ENCODE measurements at places on chromosomes 16 and 17.

DNA sequence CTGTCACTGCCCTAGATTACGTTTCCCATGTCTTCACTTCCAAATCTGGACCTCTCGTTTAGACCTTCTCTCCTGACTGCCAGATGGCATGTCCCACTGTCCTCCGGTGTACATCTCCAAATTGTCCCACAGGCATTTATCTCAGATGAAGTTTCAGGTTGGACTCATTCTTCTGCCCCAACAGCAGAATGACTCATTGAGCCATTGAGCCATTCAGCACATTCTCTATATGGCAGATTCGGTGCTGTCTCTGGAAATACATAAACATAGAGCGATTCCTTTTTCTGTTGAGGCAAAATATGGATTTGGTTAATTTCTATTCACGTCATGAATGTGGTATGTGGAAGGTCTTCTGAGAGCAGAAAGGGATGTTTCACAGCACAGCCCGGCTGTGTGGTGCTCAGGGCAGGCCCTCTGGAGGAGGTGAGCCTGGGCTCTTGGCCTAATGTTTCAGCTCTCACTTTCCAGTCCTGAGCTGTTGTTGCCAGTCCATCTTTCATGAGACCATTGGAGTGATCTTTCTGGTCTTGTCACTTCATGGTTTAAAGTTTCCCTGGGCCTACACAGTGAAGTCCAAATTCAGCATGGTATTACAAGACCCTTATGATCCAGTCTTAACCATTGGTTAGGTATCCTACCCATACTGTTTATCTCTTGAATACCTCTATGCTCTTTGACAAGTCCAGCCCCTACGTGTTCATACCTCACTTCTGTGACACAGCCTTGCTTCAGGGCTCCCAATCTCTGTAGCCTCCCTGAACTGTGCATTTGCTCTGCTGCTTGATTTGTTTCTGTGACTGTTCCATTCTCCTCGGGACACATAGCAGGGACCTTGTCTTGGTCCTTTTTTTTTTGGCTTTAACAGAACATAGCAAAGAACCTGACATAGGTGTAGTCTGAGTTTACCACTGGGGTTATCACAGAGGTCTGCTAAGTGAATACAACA is 15.9 kb downstream of the HAPSTR1 start:
- no peak for DNase-seq

DNA sequence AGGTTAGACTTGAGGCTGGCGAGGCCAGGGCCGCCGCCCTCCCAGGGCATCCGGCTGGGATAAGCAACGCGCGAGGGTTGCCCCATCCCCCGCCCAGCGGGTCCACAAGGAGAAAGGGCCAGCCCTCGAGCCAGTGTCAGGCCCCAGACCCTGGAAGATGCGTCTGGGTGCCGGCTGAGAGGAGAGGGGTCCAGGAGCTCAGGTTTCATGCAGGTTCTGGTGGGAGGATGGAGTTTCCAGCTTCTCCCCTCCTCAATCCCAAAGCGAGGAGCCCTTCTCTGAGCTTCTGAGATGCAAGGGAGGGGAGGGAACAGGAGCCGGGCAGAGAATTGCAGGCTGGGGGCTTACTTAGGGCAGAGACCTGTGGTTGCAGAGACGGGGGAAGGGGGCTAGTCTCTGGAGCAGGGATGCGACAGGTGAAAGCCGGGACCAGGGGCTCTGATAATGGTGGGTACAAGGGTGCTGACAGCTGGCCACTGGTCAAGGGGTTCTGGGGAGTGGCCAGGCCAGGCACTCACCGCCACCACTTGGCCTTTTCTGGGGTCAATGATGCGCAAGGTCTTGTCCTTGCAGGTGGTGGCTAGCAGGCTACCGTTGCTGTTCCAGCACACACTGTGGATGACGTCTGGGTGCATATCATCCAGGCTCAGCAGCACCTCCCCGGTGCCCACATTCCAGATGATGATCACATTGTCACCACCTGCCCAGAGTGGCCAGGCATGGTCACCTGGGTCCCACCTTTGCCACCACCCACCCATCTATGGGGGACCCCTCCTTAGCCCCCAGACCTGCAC is 4.2 kb downstream of the CORO6 start:
- no peak for DNase-seq

DNA sequence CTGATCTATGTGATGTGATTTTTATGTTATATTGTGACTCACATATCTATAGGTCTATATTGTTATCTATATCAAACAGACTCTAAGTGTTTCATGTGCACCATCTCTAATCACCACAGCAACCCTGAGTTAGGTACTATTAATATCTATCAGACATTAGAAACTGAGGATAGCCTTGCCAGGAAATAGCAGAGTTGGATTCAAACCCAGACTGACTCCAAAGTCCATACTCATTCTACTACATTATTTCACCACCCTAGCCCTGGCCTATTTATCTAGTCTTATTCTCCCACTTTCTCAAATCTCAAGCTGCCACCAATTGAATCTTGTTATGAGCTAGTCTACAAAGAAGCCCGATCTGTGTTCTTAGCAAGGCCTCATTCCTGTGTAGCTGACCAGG is 65.4 kb upstream of the GNAO1 start:
- DNase-seq = no peak

DNA sequence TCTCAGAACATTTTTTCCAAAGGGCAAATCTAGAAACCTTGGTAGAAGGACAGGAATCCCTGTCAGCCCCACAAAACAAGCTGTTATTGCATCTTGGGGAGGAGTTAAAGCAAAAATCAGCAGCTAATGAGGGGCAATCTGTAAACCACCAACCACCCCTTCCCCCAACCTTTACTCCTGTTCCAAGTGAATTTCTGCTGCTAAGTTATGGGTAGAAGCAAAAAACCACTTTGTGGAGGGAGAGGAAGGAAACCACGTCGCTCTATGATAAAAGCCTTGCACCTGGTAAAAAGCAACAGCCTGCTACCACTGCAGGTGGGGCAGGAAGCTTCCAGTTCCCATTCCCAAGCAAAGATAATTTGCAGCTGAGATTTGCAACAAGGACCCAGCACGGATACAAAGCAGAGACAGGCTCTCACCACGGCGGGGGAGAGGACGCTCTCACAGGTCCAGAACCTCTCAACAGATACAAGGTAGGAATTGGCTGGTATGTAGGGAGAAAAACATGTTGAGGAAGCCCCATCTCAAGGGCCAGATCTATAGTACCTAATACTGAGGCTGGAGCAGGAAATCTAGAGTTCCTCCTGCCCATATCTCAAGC is 10.7 kb downstream of the ABCA8 start:
- no peak for DNase-seq

DNA sequence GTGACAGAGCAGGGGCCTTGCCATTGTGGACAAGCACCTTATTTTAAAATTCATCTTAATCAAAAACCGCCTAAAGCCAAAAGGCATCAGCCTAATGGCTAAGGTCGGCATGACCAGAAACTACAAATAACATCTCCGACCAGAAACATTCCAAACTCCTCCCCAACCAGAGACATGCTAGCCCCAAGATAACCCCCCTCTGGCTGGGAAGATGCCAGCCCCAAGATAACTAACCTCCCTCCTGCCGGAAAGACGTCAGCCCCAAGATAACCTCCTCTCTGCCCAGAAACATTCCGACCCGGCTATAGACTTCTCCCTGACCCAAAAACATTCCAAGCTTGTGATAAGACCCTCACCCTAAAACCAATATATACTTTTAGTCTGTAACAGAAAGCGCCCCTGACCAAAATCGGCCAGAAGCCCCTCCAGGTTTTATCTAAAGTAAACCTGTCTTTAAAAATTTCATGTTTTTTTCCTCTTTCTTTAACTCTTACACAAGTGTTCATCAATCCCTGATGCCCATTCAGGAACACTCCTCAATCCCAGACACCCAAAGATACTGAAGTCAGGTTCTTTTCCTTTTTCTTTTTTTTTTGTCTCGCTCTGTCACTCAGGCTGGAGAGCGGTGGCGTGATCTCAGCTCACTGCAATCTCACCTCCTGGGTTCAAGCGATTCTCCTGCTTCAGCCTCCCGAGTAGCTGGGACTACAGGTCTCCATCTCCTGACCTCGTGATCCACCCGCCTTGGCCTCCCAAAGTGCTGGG is 32.7 kb downstream of the TLE7 start:
- no peak for DNase-seq

- DNase-seq = no peak
These were observed 275.1 kb upstream of the HSBP1 start for GRCh38 chr16:83532634-83533033.

DNA sequence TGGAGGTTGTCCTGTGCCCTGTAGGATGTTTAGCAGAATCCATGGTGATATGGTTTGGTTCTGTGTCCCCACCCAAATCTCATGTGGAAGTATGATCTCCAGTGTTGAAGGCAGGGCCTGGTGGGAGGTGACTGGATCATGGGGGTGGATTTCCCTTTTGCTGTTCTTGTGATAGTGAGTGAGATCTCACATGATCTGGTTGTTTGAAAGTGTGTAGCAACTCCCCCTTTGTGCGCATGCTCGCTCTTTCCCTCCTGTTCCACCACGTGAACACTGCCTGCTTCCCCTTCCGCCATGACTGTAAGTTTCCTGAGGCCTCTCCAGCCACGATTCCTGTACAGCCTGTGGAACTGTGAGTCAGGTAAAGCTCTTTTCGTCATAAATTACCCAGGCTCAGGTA is 61.9 kb downstream of the ARHGAP17 start:
- DNase-seq = no peak

GRCh38 chr16:1918351-1919326 is at the start of gene HS3ST6:
Gene HS3ST6 (minus strand): TSS chr16:1918415. CDS start chr16:1918323, 92 bp downstream.
- no peak for DNase-seq

DNA sequence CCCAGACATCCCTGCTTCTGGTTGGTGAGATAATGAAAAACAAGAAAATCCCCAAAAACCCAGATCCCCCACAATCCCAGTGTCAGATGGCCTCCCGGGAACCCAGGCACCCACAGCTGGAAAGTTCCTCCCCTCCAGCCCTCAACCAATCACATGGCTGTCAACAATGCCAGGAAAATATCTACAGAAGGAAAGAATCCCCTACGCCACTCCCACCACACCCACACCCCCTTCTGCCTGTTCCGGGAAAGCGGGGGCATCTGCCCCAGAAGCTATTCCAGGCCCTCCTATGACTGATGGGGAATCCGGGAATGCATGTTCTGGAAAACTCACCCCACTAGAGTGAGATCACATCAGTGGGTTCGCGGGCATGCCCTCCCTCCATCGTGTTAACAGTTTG is 1.8 kb downstream of the TMEM95 start:
- DNase-seq = no peak

DNA sequence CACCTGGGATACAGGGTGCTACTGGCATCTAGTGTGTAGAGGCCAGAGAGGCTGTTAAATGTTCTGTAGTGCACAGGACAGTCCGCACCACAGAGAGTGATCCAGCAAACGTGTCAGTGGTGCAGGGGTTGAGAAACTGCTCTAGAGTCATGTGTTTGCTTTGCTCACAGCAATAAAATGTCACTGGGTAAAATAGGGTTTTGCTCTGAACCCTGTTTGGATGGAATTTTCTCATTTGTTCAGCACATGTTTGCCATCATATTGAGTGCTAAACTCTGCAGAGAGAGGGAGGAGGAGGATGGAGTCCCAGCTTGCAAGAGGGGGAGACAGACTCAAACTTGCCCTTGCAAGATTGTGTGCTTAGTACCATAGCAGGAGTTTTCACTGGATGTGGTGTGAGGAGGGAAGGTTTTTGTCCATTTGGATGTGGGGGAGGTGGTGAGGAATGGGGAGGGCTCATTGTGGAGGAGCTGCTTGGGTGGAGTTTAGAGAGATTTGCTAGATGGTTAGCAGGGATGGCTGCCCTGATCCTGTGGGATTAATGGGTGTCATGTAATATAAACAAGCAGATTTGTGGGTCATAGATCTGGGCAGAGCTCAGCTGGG is 11.8 kb downstream of the PLCG2 start:
- DNase-seq = no peak

DNA sequence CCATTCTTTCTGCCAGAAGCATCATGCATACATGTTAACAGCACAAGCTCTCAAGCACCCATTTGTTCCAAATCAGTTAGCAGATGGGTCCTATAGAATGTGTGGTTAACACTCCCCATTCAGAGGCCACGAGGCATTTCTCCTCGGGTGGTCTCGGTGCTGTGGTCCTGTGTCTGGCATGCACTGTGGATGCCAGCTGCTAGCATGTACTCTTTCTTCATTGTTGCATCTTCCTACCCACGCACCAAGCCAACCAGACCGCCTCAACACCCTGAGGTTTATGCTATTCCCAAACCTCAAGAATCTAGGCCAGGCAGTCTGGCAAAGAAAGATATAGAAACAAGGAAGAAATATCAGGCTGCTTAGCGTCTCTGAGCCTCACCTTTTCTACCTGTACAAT is 27.8 kb upstream of the MRTFB start:
- no peak for DNase-seq

DNA sequence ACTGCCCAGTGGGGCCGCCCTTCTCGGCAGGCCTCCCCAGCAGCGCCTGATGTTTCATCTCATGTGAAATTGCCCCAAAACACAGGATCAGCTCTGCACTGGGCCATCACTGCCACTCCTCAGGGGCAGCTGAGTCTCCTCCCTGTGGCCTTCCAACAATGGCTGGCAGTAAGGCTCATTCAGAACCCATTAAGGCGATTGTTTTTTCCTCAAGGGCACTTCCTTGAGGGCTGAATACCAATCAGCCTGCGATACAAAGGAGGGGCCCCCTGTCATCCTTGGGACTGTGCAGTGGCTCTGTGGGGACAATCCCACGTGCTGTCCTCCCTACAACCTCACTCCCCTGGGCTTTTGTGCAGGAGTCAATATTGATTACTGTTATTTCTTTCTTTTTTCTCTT is 47.5 kb downstream of the XYLT1 start:
- no peak for DNase-seq

Data from Kasumi-1 (cell line).